Stimulated activated naive CD8-positive, alpha-beta T cell treated with anti-CD3 and anti-CD28 coated beads, Interleukin-15, Interleukin-2, amounts not matched to agents 100 U/mL and 50 U/mL, for 24 hours (primary cell): ENCODE measurements at places on chromosomes 7 and 10.

DNA sequence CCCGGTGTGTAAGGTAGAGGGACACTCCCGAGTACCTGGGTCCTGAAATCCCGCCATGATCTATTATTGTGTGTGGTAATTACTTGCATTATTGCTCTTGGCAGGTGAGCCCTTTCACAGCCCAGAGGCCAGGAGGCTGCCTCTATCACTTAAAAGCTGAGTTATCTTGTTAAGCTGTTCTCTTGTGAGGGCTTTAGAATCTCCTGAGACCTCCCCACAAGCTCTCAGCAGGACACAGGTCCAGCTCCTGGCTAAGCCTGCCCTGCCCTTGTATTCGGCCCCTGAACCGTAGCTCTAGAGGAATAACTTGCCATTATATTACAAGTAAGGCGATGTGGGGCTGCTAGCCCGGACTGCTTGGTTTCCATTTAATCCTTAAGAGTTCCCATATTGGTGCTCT lies 13.9 kb downstream of the SND1 start:
- DNase-seq = no peak

GRCh38 chr10:65861249-65861648 lies 1064.6 kb upstream of the LRRTM3 start:
- DNase-seq = no peak

DNA sequence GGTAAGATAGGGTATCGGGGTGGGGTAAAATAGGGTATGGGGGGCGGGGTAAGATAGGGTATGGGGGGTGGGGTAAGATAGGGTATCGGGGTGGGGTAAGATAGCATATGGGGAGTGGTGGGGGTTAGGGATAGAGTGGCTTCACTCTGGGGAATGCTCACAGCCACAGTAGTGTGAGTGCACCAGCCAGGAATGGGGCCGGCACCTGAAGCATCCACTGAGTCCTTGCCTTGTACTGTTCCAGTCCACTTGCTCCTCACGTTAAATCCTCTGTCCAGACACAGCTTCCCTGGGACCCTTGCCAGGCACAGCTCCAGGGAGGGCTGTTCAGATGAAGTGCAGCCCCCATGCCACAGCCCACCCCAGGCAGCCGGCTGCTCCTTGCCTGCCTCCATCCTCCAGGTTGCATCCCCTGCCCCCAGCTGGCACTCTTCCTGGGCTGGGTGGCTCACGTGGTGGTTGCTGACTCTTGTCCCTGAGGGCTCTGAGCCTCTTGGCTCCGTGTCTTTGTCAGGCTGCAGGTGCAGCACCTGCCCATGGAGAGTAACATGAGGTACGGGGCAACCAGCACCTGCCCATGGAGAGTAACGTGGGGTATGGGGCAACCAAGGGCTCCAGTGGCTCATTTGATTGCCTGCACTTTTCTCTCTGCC lies 268.4 kb downstream of the TCERG1L start:
- no peak for DNase-seq

GRCh38 chr7:157208571-157209413 lies 70.1 kb downstream of the UBE3C start:
- DNase-seq = no peak

GRCh38 chr7:141198194-141198958 lies 124.5 kb downstream of the TMEM178B start:
- no peak for DNase-seq

GRCh38 chr10:69847883-69848282 lies 46.2 kb downstream of the COL13A1 start:
- DNase-seq = no peak

GRCh38 chr7:99365318-99366141 lies 9.0 kb upstream of the ARPC1B start:
- peak; percentile 65 for DNase-seq

DNA sequence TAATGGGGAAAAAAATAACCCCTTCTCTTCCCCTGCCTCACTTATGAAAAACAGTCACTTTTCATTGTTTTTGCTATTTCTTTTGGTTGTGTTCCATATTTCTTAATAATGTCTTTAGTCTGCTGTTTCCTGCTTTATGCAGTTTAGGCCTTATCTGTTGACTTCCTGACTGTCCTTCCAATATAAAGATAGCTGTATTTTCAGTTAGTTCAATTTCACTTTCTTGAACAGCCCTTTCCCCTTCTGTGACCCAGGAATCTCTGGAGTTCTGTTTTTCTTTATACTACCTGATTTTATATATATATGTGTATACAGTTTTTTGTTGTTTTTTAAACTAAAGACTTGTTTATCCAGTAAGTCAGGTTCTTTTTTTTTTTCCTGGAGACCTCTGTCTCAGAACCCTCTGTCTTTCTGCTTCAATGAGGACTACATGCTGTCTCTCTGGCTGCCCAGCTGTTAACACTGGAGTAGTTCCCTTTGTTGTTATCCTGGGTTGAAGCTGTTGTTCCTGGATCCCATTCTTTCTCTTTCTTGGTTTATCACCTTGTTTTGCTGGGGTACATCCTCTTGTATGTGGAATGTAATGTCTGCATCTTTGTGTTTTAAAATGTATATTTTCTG lies 87.2 kb downstream of the GSDME start:
- no peak for DNase-seq

GRCh38 chr10:110009736-110010475 lies 2.1 kb downstream of the ADD3 start:
- no peak for DNase-seq
